ENCODE measurements at places on chromosomes 4 and X. TPM values are rescaled to one million over a fixed set of nuclear protein-coding genes. Genes with fewer than 3 reads are reported as not detected.
A peak's percentile ranks its signal among the peaks of the same experiment; 100 is the strongest.

DNA sequence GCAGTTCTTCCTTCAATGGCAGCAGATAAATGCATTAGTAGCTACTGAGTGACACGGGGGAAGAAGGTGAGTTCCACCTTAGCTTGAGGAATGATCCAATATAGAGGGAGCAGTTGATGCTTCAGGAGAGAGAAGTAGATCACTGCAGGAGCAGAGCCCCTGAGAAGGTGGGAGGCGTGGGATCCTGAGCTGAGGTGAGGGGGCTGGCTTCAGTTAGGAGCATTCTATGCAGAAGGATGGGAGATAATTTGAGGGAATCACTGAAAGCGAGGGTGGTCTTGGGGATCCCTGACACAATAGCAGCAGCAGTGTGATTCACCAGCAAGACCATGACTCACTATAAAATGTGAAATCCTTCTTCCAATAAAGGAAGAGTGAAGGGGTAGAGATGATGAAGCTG lies 48.0 kb downstream of the XAGE2 start:
- DNase-seq: no peak

DNA sequence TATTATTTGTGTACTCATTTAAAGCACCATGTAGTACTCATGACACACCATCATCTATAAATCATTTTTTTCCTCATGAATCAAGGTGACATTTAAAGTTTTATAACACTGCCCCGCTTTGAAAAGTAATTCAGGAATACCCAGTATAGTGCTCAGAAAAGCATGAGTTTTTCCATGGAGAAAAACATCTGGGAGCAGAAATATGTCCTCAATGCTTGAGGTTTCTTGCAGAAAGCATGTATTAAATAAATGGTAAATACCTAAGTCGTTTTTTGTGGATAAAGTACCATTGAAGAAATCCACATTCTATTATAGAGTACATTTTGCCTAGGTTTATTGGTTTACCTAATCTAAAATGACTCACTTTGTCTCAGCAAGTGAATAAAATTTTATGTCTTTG lies 66.2 kb downstream of the UBA6 start:
- DNase-seq: no peak

DNA sequence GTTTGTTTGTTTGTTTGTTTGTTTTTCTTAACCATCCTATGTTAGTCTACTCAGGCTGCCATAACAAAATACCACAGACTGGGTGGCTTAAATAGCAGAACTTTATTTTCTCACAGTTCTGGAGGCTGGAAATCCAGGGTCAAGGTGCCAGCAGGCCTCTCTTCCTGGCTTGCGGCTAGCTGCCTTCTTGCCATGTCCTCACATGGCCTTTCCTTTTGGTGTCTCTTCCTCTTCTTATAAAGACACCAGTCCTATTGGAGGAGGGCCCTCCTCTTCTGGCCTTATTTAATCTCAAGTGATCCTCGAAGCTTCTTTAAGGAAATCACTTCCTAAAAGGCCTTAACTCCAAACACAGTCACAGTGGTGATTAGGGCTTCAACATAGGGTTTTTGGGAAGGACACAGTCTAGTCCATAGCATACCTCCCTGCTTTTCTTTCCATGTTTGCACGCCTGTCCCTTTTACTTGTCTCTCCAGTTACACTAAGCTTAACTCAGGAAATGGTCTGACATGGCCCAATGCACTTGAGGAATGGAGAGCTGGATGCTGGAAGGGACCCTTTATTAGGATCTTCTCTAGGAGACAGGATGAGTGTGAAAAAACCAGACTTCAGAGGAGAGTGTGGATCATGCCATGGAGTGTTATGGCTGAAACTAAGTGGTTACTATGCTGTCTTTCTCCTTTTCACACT lies 36.0 kb upstream of the MGST2 start:
- no peak for DNase-seq

DNA sequence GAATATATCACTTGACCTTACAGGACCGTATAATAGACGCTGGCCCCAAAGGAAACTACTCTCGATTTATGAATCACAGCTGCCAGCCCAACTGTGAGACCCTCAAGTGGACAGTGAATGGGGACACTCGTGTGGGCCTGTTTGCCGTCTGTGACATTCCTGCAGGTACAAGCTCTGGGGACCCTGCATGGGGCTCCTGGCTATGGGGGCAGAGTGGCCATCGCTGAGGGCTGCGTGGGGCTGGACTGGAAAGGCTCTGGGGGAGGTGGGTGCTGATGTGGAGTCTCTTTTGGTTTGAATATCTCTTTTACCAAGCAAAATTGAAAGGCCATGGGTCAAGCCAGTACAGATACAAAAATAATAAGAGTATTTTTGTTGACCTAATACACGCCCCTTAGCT lies 33.9 kb downstream of the NELFA start:
- DNase-seq: no peak

DNA sequence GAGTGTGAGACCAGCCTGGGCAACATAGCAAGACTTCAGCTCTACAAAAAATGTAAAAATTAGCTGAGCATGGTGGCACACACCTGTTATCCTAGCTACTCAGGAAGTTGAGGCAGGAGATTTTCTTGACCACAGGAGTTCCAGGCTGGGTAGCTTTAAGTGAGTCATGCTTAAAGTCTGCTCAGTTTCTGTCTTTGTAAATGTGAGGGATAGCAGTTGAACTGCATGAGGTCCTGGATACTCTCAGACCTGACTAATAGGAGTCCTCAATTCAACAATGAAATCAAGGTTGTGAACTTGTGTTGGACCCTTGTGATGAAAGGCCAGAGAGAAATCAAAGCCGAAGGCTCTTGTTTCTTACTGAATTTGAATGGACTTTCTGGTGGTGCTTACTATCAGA lies 45.2 kb downstream of the STARD8 start:
- no peak for DNase-seq

- DNase-seq: peak; percentile 4
Observed at GRCh38 chr4:132218406-132218805, 930.7 kb upstream of the PCDH10 start.

The LARP7 gene
- total RNA-seq: 24.1 TPM

DNA sequence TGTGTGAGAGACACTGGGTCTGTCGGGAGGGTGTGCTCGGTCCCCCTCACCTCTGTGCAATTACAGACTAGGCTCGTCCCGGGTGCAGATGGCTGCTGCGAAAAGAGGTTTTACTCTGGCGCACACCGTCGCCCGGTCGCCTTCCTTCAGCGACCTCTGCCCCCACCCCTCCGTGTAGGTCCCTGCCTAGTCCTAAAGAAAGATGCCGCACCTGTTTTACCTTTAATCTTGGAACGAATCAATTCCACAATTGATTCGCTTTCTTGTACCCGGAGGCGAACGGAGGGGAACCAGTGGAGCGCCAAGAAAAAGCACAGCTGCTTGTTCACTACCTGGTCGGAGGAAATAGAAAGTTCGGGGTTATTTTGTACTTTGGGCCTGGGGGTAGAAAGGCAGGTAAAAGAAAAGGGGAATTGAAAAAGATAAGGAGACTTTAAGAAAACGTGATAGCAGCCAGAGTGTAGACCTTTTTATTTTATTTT lies 1.2 kb downstream of the NPNT start:
- DNase-seq: no peak

GRCh38 chrX:11555759-11556158 lies 110.0 kb downstream of the ARHGAP6 start:
- peak; percentile 17 for DNase-seq

DNA sequence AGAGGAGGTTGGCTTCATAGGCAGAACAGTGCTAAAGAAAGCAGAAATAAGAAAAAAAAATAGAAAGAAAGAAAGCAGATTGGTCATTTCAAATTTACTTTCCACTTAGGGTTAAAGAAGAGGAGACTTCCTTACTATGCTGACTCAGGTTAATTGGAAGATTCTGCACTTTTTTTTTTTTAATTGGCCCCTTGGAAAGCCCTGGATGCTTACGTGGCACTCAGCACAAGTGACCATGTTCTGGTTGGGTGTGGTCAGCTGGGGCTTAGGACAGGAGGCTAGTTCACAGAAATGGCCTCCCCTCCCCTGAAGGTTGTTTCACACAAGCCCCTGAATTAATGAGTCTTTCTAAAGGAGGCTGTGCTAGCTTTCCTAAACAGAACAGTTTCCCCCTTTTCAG lies 14.5 kb downstream of the MAGEA9B start:
- peak; percentile 6 for DNase-seq

DNA sequence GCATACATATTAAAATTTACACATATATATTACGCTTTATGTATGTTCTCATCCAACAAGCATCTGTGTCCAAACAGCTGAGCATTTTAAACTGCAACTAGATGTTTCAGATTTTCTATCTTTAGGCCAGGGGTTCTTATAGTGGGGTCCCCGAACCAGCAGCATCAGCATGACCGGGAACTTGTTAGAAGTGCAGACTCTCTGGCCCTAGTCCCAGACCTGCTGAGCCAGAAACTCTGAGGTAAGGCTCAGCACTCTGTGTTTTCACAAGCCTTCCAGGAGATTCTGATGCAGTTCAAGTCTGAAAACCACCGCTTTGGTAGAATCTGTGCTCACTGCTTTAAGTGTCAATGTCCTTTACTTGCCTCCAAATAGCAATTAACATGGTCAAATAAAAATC lies 266.2 kb upstream of the CASK start:
- DNase-seq: no peak

GRCh38 chr4:105895583-105896460 lies 551 bp downstream of the NPNT start:
- DNase-seq: peak; percentile 6

The STARD8 gene
- 3.4 TPM for total RNA-seq
